ENCODE measurements at places on chromosomes 5 and 9. TPM values are rescaled to one million over a fixed set of nuclear protein-coding genes. Genes with fewer than 3 reads are reported as not detected.

Gene CMBL
- total RNA-seq: 2.4 TPM

Gene F2RL2
- total RNA-seq: not detected

Gene IQGAP2
- 30.3 TPM for total RNA-seq

Gene LRRC19
- total RNA-seq: not detected

Gene PPP3R2
- not detected for total RNA-seq

Gene CCDC187
- not detected for total RNA-seq

Gene FOXD4L4
- not detected for total RNA-seq

Gene PFN3
- total RNA-seq: not detected

Gene PHF24
- total RNA-seq: 0.23 TPM

Gene TDRD7
- total RNA-seq: 4.5 TPM

Gene MTX3
- 15.6 TPM for total RNA-seq
